ENCODE measurements at places on chromosomes 16 and 17.

- no peak for DNase-seq
Measured at GRCh38 chr17:17320911-17321220, 17.7 kb downstream of the NT5M start.

DNA sequence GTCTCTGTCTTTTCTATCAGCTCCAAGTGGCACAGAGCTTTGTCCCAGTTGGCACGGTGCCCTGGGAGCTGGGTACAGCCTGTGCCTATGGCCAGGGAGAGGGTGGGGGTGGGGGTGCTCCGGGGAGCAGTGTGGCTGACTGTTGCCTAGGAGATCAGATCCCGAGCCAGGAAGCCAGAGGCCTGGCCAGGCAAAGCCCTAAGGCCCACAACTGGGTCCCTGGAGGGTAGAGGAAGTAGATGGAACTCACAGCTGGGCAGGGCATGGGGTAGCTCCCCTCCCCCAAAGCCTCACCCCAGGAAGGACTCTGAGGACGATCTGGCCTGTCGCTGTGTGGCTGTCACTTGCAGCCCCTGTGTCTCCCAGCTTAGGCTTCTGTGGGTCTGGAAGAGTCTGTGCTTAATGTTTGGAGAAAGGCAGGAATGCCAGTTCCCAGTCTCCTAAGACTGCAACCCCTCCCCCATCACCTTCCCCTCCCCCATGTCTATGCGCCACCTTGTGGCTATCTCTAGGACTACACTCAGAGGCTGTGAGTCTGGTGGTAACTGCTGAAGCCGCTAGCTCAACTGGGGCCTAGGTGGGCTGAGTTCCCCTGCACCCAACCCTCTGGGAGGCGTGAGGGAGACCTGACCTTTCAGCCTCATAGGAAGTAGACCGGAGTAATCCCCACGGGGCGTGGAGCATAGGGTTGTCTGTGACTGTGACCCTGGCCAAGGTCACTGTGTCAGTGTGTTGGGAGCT is 12.6 kb downstream of the THRA start:
- peak; percentile 74 for DNase-seq

GRCh38 chr17:37519251-37519985 is 29.7 kb downstream of the DUSP14 start:
- peak; percentile 58 for DNase-seq

DNA sequence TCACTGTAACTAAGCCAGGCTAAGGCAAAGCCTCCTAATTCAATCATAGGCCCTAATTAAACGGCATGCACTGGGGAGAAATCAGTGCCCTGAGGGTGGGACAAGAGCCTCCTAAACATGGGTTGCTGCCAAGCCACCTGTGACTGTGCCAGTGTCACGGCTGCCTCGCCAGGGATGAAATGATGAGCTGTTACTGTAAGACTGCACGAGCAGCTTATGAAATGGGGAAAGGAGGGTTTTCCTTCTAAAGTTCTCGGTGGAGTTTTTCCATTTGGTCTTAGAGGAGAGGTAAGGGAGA is 12.7 kb downstream of the TMEM11 start:
- peak; percentile 84 for DNase-seq

DNA sequence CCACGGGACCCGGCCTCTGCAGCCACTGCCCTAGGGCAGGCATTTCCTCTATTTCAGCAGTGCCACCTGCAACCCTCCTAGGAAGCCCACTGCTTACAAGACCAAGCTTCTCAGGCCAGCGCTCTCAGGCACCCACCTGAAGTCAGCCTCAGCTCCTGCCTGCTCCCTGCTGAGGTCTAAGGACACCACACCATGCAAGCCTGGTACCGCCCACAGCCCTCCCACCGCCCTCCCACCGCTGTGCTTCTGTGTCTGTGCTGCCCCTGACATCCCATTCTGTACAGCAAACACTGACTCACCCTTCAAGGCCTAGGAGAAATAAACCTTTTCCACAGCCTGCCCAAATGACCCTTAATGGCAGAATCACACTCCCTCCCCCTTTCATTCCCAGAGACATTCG is 6.3 kb downstream of the CLUH start:
- DNase-seq = peak; percentile 61

- DNase-seq = no peak
Measured at GRCh38 chr16:65745201-65745708, 621.2 kb upstream of the CDH5 start.

DNA sequence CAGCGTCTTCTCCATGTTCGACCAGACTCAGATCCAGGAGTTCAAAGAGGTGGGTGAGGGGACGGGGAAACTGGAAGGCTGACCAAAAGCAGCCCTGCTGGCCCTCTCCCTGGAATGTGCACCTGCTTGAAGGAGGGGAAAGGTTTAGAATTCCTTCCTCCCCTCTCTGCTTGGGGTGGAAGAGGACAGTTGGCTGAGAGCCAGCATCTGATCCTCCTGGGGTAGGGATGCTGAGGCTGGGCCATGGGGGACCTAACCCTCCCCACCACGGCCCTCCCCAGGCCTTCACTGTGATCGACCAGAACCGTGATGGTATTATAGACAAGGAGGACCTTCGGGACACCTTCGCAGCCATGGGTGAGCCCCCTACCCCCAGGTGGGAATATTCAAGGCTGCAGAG is 1.3 kb downstream of the MYL11 start:
- DNase-seq = no peak

GRCh38 chr17:19551591-19552148 is 18.0 kb downstream of the SLC47A1 start:
- no peak for DNase-seq

Data from EH (cell line).